ENCODE measurements at places on chromosomes 6 and 20.

- DNase-seq = no peak
Observed at GRCh38 chr6:163252061-163252591, 162.4 kb upstream of the QKI start.

GRCh38 chr6:130252527-130253237, 29.9 kb upstream of the SAMD3 start:
- DNase-seq = no peak

GRCh38 chr6:169923468-169924464, 172.3 kb downstream of the ERMARD start:
- no peak for DNase-seq

GRCh38 chr6:147127587-147127986, 76.6 kb upstream of the STXBP5 start:
- no peak for DNase-seq

GRCh38 chr6:122709922-122710512, 69.5 kb upstream of the FABP7 start:
- DNase-seq = no peak

- DNase-seq = peak; percentile 27
Observed at GRCh38 chr6:111734068-111735061, 128.7 kb upstream of the TRAF3IP2 start.

DNA sequence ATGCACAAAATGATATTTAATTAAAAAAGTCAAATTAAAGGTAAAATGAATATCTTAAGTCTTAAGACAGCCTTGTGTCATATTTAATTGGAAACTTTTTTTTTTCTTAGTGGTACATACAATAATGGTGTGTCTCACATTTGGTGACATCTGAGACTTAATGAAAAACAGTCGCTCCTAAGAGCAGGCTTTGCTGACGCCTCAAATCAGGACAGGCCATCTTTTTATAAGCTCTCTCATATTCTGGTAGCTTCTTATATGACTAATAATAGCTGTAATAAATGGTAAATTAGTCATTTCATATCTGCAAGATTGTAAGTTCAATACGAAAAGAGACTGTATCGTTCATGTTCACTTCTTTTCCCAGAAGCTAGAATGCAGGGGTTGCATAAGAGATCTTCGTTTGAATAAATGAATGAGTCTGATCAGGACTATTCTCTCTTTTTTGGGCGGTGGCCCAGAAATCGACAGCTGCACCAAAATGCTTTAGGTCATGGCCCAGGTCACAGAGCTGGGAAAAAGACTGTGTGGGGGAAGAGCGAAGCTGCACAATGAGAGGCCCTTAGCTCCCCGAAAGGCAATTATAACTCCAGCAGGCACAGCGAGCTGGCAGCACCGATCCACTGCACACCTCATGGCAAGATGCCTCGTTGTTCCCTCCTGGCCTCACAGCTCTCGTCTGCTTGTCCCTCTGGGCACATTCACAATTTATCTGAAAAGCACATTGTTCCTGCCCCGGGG, 69.4 kb downstream of the NRN1 start:
- DNase-seq = no peak

All from renal cortical epithelial cell (primary cell).